Forelimb muscle (tissue), 1 donor: ENCODE measurements at places on chromosomes 16 and 17. TPM values are rescaled to one million over a fixed set of nuclear protein-coding genes. Genes with fewer than 3 reads are reported as not detected.

DNA sequence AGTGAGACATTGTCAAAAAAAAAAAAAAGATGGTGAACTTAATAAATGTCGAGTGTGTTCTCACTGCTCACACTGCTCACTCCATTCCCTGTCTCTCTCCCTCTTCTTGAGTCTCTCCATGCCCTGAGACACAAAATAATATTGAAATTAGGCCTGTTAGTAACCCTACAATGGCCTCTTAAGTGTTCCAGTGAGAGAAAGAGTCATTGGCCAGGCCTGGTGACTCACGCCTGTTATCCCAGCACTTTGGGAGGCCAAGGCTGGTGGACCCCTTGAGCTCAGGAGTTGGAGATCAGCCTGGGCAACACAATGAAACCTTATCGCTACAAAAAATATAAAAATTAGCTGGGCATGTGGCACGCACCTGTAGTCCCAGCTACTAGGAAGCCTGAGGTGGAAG, 16.2 kb upstream of the CSF3 start:
- DNase-seq, result no peak

MYOCD gene
- polyA plus RNA-seq, result 0.70 TPM

BRIP1 gene
- polyA plus RNA-seq, result 3.8 TPM

GRCh38 chr16:66052745-66053144, 313.7 kb upstream of the CDH5 start:
- DNase-seq, result no peak

- DNase-seq, result no peak
These were observed 97.4 kb downstream of the MARF1 start for GRCh38 chr16:15545544-15545943.

DNA sequence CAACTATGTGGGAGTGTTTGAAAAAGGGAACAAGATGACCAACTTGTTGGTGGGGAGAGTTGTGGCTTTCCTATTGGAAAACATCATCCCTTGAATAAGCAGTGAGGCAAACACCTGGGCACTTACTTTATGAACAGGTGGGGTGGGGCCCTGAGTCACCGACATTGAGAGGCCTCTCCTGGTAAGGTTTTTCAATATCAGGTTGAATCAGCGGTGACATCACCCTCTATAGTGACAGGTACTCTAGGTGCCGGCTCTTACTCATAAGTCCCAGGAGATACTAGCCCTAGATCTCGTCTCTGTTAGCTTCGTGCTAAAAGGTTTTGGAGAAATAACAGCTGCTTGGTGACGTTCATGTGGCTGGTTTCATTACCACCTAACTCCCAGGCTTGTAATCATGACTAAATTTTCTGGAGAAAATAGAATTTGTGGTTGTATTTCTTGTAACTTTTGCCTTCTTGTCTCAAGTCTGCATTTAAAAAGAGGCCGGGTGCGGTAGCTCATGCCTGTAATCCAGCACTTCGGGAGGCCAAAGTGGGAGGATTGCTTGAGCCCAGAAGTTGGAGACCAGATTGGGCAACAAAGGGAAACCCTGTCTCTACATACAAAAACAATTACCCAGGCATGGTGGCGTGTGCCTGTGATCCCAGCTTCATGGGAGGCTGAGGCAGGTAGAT, 19.3 kb downstream of the CDH1 start:
- no peak for DNase-seq

- DNase-seq, result no peak
These were observed 373 bp downstream of the CMC2 start for GRCh38 chr16:81006211-81006812.

GRCh38 chr17:29972277-29972676, 30.8 kb downstream of the EFCAB5 start:
- no peak for DNase-seq

GRCh38 chr16:81448154-81449131, 3.8 kb downstream of the CMIP start:
- no peak for DNase-seq

- no peak for DNase-seq
These were observed 4.4 kb upstream of the MYO1C start for GRCh38 chr17:1496869-1497268.

DNA sequence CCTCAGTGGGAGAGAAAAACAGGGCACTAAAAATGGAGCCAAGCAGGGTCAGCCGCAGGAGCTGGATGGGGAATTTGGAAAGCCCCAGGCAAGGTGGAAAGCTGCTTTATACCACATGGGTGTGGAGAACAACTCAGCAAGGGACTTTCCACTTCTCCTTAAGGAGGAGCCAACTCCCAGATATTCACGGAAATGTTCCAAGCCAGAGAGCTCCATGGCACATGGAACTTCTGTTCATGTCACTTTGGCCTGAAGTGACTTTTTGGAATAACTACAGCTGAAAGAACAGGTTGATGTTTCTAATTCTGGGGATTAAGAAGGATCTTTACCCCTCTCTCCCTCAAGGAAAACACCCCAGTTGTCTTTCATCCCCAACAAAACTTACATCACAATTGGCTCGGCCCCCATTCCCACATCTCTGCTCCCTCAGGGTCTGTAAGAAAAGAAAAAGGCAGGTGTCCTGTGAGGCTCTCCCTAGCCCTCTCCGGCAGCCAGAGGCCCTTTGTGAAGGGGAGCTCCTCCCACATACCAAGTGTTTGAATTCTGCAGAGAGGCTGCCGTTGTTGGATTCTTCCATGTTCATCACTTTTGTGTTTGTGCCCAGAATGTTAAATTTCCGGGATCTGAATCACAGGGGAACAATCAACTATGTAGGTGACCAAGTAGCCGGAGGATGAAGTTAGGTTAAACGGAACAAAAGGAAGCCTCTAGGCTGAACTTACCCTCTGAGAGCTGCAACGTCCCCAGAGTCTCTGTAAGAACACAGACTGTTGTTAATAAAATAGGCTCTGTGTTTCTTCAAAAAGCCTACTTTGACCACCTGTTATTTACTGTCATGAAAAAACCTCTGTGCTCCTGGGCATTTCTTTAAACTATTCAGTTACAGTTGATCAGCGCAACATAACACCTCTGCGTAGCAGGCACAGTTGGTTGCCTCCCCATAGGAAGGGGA, 41.0 kb downstream of the STAT5A start:
- no peak for DNase-seq

DNA sequence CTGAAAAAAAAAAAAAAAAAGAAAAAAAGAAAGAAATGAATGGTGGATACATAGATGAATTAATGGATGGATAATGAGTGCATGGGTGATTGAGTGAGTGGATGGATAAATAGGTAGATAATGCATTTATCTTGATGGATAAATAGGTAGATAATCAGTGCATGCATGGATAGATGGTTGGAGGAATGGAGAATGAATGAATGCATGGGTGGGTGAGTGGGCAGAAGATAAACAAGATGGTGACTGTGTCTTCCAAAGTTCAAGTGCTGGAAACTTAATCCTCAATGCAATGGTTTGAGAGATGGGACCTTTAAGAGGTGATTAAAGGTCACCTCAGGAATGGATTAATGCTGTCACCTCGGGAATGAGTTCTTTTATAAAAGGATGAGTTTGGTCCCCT, 6.8 kb upstream of the RNF112 start:
- DNase-seq, result no peak

RHBDF1 gene
- polyA plus RNA-seq, result 38.1 TPM

NRN1L gene
- polyA plus RNA-seq, result 1.1 TPM

GRCh38 chr16:26645614-26646013, 421.1 kb upstream of the C16orf82 start:
- DNase-seq, result no peak

GRCh38 chr17:21476867-21477266, 100.7 kb downstream of the KCNJ12 start:
- DNase-seq, result no peak

DNA sequence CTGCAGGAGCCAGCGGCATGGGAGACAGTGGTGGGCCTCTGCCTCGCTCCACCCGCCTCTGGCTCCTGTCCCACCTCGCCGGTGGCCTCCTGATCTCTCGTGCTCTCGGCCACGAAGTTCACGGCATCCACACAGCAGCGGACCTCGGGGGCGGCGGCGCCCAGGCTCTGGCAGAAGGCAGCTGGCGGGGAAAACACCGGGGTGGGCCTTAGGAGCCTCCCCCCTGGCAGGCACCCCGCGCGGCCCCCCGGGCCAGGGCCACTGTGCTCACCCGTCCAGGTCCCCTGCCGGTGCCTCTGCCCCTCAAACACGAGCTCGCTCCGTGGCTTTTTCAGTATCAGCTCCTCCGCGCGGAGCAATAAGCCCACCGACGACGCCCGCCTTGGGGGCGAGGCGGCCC, 409 bp upstream of the C17orf107 start:
- DNase-seq, result no peak
